ENCODE measurements at places on chromosomes 7 and 10.

DNA sequence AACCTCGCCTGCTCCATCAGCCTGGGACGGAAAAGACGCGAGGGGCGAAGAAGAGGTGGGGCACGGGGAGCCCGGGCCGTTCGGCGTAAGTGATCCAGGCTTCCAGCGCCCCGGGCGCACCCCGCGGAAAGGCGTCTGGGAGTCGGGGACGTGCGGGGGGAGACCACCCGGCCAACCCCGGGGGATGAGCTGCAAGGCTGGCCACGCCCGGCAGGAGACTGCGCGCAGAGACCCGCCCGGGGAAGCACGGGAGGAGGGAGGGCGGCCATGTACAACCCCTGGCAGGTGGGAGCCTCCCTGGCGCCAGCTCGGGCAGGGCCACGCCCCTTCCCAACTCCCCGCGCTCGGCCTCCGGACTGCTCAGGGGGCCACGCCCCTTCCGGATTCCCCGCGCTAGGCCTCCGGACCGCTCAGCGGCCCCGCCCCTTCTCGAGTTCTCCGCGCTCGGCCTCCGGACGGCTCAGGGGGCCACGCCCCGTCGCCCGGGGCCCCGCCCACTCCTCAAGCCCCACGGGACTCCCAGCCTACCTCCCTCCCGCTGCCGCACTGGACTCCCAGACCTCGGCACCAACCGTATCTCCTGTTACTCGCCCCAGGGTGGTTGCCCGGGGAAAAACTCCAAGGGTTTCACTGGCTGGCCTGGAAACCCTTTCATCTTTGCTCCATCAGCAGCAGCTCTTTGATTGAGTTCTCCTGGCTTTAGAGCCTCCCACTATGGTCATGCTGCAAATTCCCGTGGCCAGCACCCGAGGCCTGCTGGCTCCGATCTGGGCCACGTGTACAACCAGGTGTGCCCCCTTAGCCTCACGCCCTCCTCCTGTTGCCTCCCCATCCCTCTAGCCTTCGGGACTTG, 284.4 kb downstream of the ZEB1 start:
- DNase-seq, result peak; percentile 83

- no peak for DNase-seq
These were observed 161.0 kb upstream of the RNF32 start for GRCh38 chr7:156479596-156479995.

DNA sequence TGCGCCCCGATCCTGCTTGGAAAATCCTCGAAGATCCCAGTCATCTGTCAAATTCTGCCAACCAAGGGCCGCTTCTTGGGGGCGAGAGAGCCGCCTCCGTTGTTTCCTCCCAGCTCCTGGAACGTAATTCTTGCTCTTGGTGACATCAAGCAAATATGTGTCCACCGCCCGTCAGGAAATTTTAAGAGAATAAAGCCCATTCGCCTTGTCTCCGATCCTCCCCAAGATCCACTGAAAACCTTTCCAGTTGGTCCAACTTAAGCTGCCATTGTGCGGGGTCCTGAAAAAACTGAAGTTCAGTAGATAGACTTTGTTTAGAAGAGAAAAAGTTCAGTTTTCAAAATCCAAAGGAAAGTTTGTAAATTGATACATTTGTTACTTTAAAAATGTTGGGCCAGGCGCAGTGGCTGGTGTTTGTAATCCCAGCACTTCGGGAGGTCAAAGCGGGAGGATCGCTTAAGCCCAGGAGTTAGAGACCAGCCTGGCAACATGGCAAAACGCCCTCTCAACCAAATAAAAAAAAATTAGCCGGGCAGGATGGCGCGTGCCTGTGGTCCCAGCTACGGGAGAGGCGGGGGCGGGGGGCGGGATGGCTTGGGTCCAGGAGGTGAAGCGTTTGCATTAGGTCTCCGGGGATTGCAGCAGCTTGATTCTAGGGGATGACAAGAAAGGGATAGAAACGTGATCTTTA, 1.0 kb upstream of the ZNF800 start:
- no peak for DNase-seq

DNA sequence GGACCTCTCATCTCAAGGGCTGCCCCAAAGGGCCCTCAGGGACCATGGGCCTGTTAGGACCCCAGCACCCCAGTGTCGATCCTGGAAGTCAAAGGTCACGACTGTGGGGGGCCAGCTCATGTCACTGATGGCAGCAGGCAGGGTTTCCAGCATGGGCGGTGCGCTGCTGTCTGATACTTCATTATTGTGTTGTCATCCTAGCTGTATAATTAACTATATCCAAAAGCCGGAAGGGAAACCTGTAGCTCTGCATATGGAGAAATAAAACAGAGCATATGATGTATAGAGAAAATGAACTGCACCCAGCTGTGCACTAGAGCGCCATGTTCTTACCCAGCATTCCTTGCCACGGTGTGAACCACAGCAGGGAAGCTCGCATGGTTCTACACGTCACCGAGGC, 196.3 kb downstream of the EBF3 start:
- no peak for DNase-seq

DNA sequence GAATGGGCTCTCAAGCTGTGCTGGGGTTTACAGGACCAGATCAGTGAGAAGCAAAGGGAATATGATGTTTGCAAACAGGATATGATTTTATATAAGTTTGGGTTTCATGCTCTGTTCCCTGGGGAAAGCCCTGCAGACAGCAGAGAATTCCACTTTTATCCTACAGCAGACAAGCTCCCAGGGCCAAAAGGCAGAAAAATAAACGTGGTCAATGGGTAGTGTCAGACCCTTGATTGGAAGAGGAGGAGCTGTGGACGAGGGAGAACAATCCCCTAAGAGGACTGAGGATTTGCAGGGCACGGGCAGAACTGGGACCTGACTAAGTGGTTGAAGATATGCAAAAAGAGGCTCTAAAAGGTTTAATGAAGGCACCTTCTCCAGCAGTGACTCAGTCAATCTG, 275.3 kb downstream of the HDAC9 start:
- DNase-seq, result no peak

- no peak for DNase-seq
These were observed 3.7 kb downstream of the PDZD7 start for GRCh38 chr10:101027106-101027720.

GRCh38 chr7:117888627-117889026, 15.4 kb upstream of the CTTNBP2 start:
- no peak for DNase-seq

DNA sequence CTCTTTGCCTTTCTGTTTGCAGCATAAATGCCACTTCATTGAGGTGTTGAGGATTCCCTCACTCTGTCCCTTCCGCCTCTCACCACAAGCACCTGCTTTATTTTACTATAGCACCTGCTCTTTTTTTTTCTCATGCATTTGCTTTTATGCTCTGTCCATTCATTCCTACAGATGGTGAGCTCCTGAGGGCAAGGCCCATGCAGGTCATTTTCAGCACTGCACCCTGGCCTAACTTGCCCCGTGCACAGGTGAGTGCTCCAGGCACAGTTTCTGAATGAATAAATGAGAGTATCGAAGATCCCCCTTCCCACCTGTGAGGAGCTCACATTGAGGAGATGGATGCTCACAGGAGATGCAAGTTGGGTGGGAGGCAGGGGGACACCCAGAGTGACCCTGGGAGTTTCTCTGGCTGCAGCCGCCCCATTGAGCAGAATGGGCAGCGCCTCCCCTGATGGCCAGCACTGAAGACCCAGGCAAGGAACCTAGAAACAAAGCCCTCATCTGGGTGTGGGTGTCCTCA, 1.2 kb upstream of the AKR1E2 start:
- DNase-seq, result no peak

DNA sequence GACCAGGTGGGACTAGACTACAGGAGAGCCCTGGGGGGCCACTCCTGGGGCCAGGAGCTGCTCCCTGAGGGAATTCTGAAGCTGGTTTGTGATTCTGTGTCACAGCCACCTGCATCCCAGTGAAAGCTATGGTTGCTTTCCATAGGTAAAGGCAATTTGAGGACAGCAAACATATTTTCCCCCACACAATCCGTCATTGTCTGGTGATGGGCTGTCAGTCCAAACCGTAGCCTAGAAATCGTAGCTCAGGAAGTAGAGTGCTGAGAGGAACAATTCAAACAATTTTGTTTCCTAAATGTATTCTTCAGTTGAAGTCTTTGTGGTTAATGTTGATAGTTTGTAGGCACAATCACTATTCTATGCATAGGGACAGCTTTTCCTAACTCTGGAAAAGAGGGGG, 106.0 kb upstream of the INSYN2A start:
- DNase-seq, result no peak

- no peak for DNase-seq
These were observed 62.7 kb upstream of the ZPBP start for GRCh38 chr7:50155755-50156154.

DNA sequence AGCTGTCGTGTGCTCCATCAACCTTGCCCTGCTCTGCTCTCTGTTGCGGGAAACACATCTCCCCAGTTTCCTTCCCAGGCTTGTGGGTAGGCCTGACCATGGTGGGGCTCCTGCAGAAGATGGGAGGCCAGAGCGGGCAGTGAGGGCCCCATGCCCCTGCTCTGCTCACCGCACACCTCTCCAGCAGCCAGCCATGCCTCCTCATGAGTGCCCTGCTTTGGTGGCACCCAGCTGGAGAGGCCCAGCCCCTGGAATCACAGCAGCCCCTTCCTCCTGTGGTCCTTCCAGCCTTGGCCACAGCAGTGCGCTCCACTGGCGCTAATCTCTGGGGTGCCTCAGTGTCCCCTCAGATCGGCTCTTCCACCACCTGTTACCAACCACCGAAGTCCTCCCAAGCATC, 4.2 kb upstream of the OPN4 start:
- no peak for DNase-seq

DNA sequence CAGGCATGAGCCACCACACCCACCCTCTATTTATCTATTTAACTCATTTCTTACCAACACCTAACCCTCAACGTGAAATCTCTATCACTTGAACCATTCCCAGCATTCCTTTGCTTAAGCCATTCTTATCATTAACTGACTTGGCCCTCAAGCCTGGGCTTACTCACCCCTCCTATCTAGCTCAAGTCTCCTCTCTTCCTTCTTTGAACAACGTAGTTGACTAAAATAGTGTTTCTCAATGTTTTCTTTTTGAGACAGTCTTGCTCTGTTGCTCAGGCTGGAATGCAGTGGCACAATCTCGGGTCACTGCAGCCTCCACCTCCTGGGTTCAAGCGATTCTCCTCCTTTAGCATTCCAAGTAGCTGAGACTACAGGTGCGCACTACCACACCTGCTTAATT, 7.0 kb downstream of the ANXA7 start:
- DNase-seq, result no peak

GRCh38 chr10:120426306-120426705, 30.7 kb upstream of the PLPP4 start:
- DNase-seq, result no peak

DNA sequence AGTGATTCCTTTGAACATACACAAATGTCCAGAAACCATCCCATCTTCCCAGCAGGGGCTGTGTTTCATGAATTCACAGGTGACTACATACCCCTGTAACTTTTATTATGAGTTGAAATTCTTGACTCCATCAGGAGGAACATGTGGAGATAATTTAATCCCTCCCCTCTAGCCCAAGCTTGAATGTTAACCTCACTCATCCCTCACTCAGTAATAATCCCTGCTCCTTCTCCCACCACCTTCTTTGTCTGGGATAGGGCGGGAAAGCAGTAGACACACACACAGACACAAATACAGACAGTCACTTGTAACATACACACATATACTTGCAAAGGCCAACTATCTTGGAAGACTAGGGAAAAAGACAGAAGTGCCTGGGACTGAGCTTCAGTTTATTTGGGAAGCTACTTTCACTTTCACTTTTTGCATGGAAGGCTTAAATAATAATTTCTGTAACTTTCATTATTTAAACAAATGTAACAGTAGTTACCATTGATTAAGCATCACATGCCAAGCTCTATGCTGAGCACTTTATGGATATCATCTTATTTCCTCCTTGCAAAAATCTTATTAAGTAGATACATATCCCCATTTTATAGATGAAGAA, 7.3 kb downstream of the AASS start:
- no peak for DNase-seq

DNA sequence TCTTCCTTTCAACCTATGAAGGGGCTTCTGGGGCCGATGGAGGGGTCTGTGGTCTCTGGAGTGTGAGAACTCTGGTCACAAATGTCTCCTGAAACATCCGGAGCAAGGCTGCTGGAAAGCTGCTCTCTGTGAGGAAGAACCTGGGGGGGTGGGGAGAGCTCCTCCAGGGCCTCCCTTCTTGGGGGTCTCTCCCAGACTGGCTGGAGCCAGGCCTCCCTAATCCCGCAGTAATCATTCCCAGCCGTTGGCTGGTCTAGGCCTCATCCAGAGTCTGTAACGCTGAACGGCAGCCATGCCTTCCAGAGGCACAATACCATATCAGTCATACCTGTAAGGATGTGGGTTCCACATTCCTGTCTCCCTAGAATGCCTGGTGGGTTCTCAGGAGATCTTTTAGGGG, 4.4 kb upstream of the LZTS2 start:
- no peak for DNase-seq

DNA sequence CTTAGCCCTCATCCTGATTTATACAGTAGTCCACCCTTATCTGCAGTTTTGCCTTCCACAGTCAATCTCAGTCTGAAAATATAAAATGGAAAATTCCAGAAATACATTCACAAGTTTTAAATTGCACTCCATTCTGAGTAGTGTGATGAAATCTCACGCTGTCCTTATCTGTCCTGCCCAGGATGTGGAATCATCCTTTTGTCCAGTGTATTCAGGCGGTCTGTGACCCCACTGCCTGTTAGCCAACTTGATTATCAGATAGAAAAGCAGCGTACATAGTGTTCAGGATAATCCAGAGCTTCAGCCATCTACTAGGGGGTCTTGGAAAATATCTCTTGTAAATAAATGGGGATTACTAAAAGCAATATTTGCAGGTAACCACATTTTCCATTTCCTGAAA, 146.3 kb downstream of the MALRD1 start:
- DNase-seq, result no peak

DNA sequence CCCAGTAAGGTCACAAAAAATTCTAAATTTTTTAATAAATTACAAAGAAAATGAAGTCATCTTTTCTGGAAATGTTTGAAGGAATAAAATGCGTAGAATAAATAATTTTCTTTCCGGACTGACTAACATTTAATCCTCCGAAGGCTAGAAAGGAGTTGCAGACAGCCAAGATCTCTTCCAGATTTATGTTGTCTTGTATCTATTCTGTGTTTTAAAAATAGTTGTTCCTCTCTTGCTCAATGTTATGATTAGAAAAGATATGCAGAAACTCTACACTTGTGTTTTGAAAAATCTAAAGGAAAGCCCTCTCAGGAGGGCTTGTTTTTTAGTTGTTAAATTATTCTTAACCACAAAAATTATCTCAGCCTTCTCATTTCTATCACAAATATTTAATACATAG, 70.7 kb downstream of the MACC1 start:
- peak; percentile 17 for DNase-seq

GRCh38 chr7:25356534-25357151, 128.4 kb upstream of the NPVF start:
- no peak for DNase-seq
